ENCODE measurements at places on chromosomes 7 and 10. TPM values are rescaled to one million over a fixed set of nuclear protein-coding genes. Genes with fewer than 3 reads are reported as not detected.

DNA sequence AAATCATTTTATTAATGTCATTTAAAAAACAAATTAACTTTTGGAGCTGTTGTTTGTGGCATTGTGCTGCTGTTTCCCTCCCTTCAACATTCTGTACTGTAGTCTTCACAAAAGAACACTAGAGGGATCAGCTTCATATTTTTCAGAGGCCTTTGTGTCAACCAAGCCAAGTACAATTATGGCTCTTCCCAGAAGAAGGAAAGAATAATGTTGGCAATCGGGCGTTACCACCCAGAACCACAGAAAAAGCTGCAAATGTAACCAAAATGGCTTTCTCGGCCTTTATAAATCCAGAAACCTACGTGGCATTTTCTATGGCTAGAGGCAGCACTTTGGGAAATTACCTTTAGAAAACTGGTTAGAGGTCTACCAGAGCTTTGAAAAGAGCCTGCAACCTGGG, 98.8 kb upstream of the COL1A2 start:
- peak; percentile 45 for DNase-seq

Gene PCDH15
- polyA plus RNA-seq, result 0.64 TPM

Gene CHST3
- 4.7 TPM for polyA plus RNA-seq

GRCh38 chr10:125266966-125267365, 106.6 kb upstream of the CTBP2 start:
- no peak for DNase-seq

GRCh38 chr10:59258890-59259289, 82.4 kb downstream of the PHYHIPL start:
- no peak for DNase-seq

DNA sequence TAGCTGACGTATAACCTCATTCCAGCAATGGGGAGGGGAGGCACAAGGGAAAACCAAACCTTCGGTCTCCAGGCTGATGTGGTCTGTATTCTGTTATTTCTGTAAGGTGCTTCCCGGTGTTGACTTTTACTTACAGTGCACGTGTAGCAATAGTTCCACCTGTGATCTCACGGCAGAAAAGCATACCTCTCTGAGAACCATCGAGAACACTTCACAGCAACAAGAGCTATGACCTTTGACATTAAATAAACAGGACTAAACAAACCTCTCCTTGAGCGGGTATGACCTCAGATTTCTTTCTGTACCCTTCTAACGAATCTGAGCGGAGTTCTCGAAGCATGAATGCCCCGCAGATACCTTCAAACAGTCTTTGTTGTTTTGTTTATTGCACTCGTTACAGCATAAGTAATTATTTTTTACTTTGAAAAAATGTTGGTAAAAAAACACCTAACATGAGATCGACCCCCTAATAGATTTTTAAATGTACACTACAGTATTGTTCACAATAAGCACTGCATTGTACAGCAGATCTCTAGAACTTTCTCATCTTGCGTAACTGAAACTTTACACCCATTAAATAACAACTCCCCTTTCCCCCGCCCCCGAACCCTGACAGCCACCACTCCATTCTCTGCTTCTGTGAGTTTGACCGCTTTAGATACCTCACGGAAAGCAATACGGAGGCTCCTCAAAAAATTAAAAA, 282.3 kb downstream of the GATA3 start:
- DNase-seq, result no peak

Gene DENND2A
- polyA plus RNA-seq, result 12.2 TPM

DNA sequence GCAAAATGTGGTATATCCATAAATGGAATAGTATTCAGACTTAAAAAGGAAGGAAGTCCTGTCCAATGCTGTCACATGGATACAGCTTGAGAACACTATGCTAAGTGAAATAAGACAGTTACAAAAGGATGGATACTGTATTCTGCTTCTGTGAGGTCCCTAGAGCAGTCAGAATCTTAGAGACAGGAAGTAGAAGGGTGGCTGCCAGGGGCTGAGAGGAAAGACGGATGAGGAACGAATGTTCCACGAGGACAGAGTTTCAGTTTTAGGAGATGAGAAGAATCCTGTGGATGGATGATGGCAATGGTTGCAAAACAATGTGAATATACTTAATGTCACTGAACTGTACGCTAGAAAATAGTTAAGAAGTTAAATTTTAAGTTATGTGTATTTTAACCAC, 3.8 kb downstream of the PRKCQ start:
- no peak for DNase-seq

GRCh38 chr10:13993673-13994089, 337.0 kb downstream of the FRMD4A start:
- no peak for DNase-seq

Gene POLR2J2
- 4.4 TPM for polyA plus RNA-seq

DNA sequence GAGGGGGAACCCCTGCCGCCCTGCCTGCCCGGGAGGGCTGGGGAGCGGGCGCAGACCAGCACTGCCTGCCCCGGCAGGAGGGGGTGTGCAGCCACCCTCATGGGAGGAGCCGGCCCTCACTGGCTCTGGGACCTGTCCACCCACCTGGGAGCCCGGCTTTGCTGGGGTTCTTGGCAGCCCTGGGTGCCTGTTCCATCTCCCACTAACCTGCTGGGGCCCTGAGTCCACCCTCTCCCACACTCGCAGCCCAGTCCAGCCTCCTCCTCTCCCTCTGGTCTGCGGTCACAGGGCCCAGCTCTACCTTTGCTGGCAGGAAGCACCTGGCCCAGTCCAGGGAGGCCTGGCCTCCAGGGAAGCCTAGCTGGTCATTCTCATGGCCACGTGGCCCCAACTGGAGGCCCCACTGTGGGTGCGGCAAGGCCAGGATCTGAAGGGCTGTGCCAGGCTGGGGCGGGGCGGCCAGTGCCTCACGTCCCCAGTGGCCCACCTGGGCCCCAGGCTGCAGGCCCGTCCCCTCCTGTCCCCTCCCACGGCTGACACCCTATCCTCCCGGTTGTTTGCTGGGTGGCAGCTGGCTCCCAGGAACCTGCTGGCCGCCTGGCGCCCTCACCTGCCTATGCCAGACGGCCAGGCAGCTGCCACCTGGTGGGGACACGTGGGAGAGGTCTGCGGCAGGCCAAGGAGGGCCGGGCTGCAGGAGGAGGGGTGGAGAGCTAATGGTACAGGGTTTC, at the start of gene TMEM184A:
Gene TMEM184A (minus strand): TSS at position 393 of the 731 bp plus-strand sequence. CDS start 721 bp downstream, outside the sequence.
- peak; percentile 95 for DNase-seq

- DNase-seq, result no peak
Observed at GRCh38 chr10:92506336-92506735, 67.6 kb downstream of the IDE start.

DNA sequence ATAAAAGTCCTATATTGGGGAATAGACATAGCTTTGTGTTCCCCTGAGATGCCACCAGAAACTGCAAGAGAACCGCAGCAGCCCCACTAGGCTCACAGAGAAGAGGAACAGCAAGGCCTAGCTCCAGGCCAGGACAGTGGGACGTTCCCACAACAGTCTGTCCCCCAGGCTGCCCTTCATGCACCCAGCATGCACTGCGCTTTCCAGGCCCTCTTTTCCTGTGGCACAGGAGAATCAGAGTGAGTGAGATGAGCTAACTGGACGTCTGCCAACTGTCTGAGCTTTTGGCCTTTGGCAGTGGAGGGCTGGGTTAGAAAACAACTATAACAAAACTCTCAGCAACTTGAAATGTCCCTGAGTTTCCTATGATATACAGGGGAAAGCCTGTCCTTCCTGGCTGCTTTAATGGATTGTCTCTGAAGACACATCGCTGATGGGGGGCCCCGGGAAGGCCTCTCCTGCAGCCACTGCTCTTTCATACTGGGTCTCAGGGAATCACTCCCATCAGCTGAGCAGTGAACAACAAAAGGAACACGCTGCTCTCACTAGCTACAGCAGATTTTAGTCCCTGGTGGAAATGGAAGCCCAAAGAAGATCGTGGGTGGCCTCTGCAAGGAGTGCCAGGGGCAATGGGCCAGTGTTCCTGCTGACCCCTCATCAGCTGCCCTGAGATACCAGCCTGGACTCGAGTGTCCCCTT, 53.5 kb downstream of the PODXL start:
- DNase-seq, result no peak

DNA sequence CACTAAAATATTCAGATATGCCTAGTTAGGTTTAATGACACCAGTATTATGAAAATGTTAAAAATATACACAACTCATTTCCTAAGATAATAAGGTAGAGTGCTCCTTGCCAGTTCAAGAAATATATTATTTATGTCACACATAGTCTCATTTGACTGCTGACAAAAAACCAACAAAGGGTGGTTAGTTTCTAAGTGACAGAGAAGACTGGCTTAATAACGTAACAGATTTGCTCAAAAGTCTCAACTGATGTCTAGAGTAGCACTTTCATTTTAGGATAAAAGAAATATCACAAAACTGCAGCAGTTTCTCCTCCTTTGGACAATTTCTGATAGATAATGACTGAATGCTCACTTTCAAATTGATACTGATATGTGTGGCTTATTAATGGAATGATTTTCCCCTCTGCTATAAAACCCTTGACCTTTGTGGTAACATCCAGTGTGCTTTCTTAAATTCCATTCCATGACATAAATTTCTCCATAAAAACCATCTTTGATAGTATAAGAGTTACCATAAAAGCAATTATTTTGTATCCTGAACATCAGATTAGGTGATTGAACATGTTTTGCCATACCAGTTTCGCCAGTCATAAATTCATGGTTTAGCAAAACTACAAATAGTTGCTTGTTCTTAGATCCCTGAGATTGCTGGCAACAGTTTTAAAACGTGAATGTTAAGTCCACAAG, 94.2 kb downstream of the NRBF2 start:
- DNase-seq, result no peak

Gene OR2A42
- 0.34 TPM for polyA plus RNA-seq

Gene RTKN2
- polyA plus RNA-seq, result 5.7 TPM

DNA sequence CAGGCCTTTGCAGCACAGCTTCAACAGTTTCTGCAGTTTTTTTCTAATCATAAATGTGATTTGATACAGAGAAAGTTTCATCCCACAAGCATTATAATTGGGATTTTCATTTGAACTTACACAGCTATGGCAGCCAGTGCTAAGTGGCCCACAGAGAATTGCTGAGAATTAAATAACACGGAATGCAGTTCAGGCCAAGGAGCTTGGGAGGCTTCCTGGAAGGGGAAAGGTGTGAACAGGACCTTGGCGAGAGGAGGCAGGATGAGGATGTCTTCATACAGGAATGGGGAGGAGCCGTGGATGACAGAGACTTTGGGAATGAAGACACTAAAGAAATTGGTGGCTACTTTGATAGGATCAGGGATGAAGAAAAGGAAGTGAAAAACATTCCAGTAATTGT, 95.3 kb downstream of the ZNF22 start:
- DNase-seq, result no peak

GRCh38 chr7:23356726-23357125, 57.6 kb downstream of the MALSU1 start:
- no peak for DNase-seq

GRCh38 chr7:148402159-148402558, 188.4 kb upstream of the C7orf33 start:
- no peak for DNase-seq

DNA sequence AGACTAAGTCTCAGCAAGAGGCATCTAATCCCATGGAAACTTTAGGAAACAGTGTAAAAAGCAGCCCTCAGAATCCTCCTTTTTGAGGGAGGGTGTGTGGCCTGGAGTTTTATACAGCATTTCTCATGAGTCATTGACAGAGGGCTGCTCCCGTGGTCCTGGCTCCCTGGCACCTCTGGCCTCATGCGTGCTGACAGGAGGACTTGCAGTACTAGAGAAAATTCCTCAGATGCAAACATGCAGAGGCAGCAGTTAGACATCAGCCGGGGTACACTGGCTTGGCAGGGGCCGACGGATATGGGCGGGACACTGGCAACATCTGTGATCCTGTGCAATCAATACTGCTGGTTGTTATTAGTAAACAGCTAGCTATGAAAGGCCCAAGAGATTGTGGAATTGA, 925.1 kb upstream of the CELF2 start:
- DNase-seq, result no peak

- no peak for DNase-seq
Observed at GRCh38 chr7:36408589-36408988, 18.9 kb downstream of the ANLN start.

Gene SMO
- polyA plus RNA-seq, result 23.6 TPM

DNA sequence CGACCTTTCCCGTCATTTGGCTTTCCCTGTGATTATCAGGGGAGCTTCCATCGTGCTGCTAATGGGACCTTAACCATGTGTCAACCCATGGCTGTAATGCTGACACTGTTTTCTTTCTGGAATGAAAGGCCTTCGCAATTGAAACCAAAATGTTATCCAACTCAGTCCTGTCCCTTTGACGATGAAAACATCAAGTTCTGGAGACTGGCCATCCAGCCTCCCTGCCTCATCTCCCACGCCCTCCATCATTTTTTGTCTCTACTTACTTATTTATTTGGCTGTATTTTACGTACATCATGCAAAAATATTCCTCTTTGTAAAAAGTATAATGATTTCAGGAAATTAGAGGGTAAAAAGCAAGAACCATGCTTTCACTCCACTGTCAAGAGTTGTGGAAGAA, 69.8 kb downstream of the EGFR start:
- DNase-seq, result no peak

Gene TTYH3
- 152 TPM for polyA plus RNA-seq

Data from large intestine (tissue), 12 donors.